ENCODE measurements at places on chromosomes 2 and 18.

- no peaks in the 10 kb centered on the region for H3K36me3 ChIP-seq
- H3K4me1 ChIP-seq = no peaks in the 10 kb centered on the region
- DNase-seq = no peak
- no peak overlapping the region for H3K4me3 ChIP-seq
- H3K27ac ChIP-seq = no peak overlapping the region
Observed at GRCh38 chr18:49612515-49613033, 50.7 kb downstream of the LIPG start.

- H3K36me3 ChIP-seq = no peaks in the 10 kb centered on the region
- H3K4me3 ChIP-seq = no peak overlapping the region
- DNase-seq = no peak
- H3K27me3 ChIP-seq = no peaks in the 10 kb centered on the region
Observed at GRCh38 chr2:172993139-172993538, 82.5 kb upstream of the MAP3K20 start.

DNA sequence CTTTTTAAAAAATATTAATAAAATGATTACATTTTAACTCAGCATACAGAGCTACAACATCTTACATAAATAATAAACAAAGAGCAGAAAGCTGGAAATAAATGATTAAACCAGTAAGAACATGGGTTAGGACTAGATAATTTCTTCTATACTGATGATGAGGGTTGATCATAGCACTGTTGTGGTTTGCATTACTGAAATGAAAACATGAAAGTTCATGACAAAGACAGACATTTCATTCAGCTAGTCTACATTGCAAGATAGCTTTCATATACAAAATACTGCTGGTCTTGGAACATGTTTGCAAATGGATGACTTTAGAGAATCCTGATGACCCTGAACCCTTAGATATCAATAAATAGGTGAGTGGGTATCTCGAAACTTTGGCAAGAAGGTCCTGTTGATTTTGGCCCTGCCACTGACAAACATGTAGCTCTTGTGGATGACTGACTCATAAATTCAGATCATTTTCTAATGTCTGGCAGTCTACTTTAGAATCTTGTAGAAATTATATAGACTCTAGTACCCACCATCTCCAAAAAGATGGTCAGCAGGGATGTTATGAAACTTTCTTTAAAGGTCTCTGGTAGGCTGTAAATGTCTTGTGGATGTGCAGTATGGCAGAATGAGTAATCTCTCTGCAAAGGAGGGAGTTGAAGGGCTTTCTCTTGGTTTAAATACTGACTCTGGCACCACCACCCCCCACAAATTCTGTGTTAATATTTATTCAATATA, 15.5 kb upstream of the CDC42EP3 start:
- no peaks in the 10 kb centered on the region for H3K27me3 ChIP-seq
- DNase-seq = no peak
- no peak overlapping the region for H3K4me3 ChIP-seq
- H3K27ac ChIP-seq = no peak overlapping the region
- H3K36me3 ChIP-seq = no peaks in the 10 kb centered on the region
- H3K4me1 ChIP-seq = peaks cover 9% of the 10 kb centered on the region

DNA sequence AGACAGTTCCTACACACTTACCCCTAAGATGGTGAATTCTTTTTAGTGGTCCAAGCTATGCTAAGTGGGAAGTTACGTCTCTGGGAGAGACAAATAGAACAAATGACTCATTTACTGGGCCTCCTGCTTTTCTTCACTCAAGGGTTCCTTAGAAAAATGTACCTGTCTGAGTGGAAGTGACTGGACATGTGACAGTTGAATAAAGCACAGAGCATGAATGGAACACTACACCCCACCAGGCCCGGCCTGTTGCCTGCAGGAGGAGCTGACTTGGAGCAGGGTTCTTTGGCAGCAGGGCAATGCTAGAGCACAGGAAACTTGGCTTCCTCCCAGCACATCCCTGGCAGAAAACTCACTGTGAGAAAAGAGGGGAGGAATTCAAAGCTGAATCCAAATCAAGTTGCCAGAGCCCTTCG, 451.0 kb upstream of the SETBP1 start:
- no peak for DNase-seq
- H3K4me1 ChIP-seq = no peaks in the 10 kb centered on the region
- H3K27ac ChIP-seq = no peak overlapping the region
- H3K4me3 ChIP-seq = no peak overlapping the region
- H3K36me3 ChIP-seq = no peaks in the 10 kb centered on the region
- no peaks in the 10 kb centered on the region for H3K27me3 ChIP-seq

DNA sequence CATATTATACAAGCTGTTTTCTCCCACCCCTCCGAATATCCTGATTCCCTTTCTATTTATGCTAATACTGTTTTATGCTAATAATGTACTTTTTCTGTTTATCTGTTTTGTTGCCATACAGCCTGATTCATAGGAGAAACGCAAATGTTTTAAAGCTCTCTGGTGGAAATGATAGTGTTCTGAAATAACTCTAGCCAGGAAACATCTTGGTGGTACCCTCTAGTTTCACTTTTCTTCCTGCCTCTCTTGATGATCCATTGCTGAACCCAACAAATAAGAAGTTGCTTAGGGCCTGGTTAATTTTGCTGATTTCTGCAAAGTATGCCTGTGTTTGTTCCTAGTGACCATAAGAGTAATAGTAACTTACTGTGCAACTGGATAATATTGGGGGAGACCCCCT, 148.4 kb upstream of the KCTD1 start:
- H3K27me3 ChIP-seq = peaks cover 5% of the 10 kb centered on the region
- H3K36me3 ChIP-seq = no peaks in the 10 kb centered on the region
- H3K4me1 ChIP-seq = no peaks in the 10 kb centered on the region
- DNase-seq = no peak

DNA sequence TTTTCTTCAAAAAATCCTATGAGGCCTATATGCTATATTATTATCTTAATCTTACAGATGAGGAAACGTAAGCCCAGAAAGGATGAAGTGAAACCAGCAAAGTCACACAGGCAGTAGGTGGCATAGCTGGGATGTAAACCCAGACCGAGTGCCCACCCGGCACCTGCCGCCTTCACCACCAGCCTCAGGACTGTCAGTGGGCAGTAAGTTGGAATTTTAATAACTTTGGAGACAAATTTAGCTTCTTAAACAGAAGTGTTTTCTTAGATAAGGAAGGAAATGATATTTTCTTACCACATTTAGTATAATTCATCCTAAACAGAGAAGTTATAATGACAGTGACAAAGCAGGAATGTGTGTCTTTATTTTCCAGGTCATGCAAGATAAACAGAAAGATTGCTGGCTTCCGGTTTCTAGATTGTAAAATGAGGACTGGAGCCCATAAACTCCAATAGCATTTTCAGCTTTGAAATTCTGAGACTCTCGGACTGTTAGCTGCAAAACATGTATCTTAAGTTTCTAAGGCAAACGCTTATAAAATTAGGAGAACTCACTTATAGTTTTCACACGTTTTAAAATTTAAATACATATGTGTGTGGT, 59.3 kb downstream of the CD8B2 start:
- no peak for DNase-seq
- H3K36me3 ChIP-seq = no peaks in the 10 kb centered on the region
- H3K4me3 ChIP-seq = no peak overlapping the region
- H3K27me3 ChIP-seq = peaks cover 15% of the 10 kb centered on the region

DNA sequence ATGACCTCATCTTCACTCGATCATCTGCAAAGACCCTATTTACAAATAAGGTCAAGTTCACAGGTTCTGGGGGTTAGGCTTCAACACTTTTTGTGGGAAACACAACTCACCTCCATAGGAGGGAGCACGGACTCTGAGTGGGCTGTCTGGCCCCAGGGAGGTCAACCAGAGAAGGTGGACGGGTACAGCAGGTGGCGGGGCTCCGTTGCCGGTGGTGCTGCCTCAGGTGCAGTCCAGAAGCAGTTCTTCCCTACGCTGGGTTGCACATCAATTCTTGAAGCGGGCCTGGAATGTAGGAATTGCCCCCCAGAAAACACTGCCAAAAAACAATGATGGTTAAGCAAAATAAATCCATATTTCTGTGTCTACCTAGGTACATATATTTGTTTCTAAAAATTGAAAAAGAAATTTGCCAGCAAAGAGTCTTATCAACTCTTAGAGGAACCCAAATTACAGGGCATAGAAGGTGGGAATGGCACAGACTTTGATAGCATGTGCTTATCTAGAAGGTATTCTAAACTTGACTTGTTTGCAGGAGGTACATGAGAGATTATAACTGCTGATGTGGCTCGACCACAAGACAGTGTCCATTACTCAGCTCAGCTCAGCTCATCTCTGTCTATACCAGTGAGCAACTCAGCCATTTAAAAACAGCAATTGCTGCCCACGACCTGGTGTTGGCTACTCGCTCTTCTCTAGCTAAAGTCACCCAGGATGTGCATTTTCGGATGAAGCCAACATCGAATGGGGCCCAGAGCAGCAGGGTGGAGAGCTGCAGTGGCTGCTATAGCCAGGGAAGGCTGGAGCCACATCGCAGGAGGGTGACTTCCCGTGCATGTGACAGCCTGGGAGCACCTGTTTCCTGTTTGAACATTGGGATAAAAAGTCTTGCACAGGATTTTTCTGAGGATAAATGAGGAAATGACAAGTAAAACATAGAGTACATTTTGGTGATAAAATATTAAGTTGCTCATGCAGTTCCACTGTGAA, 128.7 kb downstream of the RNF144A start:
- H3K27ac ChIP-seq = no peak overlapping the region
- DNase-seq = no peak
- peaks cover 11% of the 10 kb centered on the region for H3K4me1 ChIP-seq
- no peaks in the 10 kb centered on the region for H3K27me3 ChIP-seq
- H3K4me3 ChIP-seq = no peak overlapping the region
- peaks cover 5% of the 10 kb centered on the region for H3K36me3 ChIP-seq

DNA sequence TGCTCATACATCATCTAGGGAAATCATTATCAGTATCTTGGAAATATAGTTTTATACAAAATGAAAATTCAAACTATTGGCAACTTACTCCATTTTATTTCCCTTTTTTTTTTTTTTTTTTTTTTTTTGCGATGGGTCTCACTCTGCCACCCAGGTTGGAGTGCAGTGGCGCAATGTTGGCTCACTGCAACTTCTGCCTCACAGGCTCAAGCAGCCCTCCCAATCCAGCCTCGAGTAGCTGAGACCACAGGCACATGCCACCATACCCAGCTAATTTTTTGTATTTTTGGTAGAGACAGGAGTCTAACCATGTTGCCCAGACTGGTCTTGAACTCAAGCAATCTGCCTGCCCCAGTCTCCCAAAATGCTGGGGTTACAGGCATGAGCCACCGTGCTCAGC, 29.0 kb downstream of the OLA1 start:
- H3K36me3 ChIP-seq = peaks cover 15% of the 10 kb centered on the region
- H3K4me1 ChIP-seq = no peaks in the 10 kb centered on the region
- no peak overlapping the region for H3K27ac ChIP-seq
- H3K4me3 ChIP-seq = no peak overlapping the region
- H3K27me3 ChIP-seq = no peaks in the 10 kb centered on the region

DNA sequence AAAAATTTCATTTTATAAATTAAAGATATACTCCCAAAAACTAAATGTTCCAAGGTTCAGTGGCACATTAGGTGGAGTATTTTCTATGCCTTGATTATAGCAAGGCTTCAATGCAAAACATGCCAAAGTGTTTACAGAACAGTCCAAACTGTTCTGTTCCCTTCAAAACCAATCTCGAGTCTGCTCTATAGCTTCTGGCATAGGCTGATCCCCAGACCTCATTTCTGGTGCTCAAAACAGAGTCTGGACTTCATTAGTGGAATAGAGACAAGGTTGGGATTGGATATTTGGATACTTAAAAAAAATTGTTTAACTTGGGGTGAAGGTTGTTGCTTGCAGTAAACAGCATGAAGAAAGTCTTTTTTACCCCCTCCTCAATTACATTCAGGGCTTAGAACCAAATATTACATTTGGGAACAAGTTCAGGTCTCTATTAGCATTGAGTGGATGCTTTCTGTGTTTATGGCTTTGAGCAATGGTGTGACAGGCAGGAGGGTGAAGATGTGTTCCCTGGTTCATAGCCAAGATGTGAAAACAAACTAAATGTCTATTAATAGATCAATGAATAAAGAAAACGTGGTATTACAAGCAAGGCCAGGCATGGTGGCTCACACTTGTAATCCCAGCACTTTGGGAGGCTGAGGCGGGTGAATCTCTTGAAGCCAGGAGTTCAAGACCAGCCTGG, 208.1 kb upstream of the RND3 start:
- no peak overlapping the region for H3K27ac ChIP-seq
- H3K4me1 ChIP-seq = no peaks in the 10 kb centered on the region
- no peaks in the 10 kb centered on the region for H3K36me3 ChIP-seq
- H3K27me3 ChIP-seq = no peaks in the 10 kb centered on the region

GRCh38 chr2:190093793-190094192, 31.3 kb upstream of the MSTN start:
- no peaks in the 10 kb centered on the region for H3K4me1 ChIP-seq
- H3K27me3 ChIP-seq = no peaks in the 10 kb centered on the region
- H3K4me3 ChIP-seq = no peak overlapping the region
- no peak overlapping the region for H3K27ac ChIP-seq

DNA sequence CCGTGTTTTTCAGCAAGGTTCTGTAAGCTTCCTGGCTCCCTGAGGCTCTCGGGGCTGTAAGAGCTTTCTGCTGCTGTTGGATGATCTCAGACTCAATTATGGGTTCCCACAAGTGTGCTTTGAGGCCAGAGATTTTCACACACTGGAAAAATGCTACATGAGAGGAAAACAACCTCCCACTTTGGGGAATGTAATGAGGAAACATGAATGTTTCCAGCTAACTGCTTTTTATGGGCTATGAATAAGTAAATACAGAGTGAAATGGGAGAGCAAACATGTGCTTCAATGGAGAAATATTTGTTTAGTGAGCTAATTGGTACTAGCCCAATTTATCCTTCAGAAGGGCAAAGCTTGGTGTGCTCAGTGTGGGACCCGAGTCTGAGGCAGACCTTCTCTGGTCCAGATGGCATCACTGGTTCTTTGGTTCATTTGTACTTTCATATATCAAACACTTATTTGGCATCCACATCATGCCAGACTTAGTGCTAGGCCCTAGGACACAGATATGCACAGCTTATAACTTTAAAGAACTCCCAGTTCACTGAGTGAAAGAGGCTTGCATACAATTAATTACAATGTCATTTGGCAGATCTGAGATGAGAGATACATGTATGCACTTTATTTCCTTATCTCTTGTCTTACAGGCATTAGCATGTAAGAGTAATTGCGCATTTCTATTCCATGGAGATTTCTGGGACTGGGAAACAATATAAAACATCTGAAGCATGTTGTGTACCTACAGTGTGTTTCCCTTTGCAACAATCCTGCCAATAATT, 248.8 kb downstream of the RDH14 start:
- no peak overlapping the region for H3K4me3 ChIP-seq
- H3K27me3 ChIP-seq = no peaks in the 10 kb centered on the region
- no peaks in the 10 kb centered on the region for H3K4me1 ChIP-seq
- H3K36me3 ChIP-seq = no peaks in the 10 kb centered on the region
- DNase-seq = no peak

All from CD4-positive, alpha-beta T cell (primary cell).